Umbilical cord (tissue), 2 donors: ENCODE measurements at places on chromosomes 4 and X. TPM values are rescaled to one million over a fixed set of nuclear protein-coding genes. Genes with fewer than 3 reads are reported as not detected.

DNA sequence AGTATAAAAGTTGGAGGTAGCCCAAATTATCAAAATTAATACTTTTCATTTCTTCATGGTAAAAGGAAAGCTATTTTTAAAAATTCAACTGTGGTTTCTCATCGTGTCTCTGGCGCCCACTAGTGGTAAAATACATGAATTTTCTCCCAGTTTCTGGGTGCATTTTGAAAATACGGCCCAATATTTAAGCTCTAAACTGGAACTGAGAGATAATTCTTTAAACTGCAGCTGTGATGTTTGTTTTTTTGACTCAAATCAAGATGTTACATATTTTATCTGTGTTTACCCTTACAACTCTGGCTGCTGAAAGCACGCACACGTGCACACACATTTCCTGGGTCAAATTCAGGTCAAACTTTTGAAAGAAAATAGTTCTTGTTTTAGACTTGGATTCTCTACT, 123.9 kb upstream of the ACSL4 start:
- peak; percentile 17 for DNase-seq

- peak; percentile 94 for DNase-seq
These were observed 10.5 kb downstream of the ACSL1 start for GRCh38 chr4:184815046-184815877.

GRCh38 chrX:47366041-47366722, 4.2 kb upstream of the ZNF157 start:
- peak; percentile 81 for DNase-seq

GRCh38 chrX:149223854-149224253, 281.3 kb downstream of the IDS start:
- DNase-seq, result no peak

DNA sequence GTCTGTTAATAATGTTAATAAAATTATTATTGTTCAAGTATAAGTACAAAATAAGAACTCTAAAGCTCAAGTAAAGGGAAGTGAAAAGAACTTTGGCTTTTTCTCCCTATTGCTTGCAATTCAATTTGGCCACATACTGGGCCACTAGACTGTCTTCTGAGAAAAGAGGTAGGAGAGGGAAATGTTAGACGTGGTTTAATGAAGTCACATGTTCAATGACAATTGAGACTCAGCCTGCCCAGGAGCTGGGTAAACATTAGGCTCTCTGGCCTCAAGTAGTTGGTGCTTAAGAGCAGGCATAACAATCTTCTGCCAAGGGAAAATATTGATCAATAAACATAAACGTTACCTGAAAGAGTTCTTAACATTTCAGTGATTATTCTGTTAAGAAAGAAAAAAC, 15.1 kb upstream of the PRSS12 start:
- no peak for DNase-seq

DNA sequence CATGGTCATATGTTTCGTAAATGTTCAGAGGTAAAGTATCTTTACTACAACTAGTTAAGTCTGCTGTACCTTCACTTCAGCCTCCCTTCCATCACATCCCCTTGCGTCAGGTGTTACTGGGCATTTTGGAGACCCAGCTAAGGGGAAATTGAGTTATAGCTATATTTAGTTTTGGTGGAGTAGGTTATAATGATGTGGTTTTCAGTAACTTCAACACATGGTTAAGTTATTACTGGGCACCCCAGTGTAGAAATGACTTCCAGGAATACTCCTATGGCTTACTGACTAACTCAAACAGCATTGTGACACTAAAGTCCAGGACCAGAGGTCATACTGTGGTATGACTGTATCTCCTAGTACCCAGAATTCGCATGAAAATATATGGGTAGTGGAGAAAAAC, 23.4 kb upstream of the ACSL1 start:
- no peak for DNase-seq

- DNase-seq, result peak; percentile 62
These were observed 27.3 kb downstream of the PRDX4 start for GRCh38 chrX:23694606-23695005.

The VCX3A gene
- total RNA-seq, result not detected

The EFNB1 gene
- total RNA-seq, result 21.2 TPM

DNA sequence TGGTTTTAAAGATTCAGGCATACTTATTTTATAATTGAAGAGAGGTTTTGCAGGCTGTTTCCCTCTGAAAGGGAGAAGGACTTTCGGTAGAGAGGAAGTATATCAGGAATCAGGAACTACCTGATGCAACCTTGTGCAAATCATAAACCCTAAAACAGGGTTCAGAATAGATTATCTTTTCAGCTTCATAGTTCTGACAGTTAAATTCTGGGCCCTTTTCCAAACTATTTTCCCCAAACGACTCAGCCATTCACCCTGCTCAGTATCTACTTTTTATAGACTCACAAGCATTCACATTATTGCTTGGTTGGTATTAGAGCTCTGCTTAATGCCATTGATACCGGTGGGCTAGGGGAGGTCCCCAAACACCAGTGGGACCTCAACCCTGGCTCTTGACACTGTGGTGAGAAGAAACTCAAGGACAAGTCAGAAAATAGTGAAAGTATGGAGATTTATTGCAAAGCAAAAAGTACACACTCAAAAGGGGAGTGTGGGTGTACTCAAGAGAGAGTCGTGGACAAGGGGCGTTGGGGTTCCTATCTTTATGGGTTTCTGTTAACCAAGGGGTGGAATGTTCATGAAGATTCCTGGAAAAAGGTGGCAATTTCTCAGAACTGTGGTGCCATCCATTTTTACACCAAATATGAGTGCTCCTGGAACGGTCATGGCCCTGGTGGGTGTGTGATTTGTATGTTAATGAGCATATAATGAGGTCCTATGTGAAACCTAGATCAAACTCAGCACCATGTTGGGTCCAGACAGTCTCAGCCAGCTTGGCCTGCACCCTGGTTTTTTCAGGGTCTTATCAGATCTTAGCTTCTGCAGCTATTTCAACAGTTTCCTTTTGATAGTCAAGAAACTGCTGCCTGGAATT, 238.3 kb downstream of the DCLK2 start:
- DNase-seq, result no peak

- peak; percentile 82 for DNase-seq
These were observed 45.8 kb upstream of the IL21 start for GRCh38 chr4:122666527-122667245.

DNA sequence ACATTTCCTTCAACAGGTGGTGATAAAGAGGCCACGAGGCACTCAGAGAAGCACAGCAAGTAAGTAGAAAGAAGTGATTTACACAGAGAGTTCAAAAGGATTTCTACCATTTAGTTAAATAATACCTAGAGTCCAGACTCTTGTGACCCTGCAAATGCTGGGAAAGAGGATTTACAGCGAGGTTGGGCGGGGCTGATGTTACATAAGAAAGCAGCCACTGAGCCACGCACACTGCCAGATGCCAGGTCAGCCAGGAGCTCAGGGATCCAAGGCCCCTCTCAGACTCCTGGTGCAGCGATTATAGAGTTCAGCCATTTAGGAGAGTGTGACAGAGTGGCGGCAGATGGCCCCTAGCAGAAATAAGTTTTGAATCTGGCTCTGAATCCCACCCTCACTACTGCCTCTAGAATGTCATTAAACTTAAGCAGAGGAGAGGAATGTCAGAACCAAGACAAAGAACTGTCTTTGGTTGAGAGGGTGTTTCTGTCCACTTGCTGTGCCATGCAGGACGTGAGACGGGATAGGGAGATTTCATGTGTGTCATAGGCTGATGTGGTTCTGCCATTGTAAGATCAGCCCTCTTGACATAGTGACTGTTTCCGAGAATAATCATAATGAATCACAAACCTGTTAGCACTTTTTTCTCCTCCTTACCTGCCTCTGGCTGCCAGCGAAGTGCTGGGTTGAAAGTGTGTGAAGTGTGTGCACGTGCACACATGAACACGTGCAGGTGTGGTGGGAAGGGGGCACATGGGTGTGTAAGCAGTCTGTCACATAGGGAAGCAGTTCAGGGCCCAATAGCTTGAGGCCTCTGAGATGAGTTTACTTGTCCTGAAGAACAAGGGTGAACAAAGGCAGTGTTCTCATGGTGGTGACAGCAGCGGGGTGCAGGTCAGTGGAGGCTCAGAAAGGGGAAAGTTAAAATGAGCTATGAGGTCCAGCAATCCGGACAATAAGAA, 50.1 kb downstream of the MFAP3L start:
- DNase-seq, result no peak

DNA sequence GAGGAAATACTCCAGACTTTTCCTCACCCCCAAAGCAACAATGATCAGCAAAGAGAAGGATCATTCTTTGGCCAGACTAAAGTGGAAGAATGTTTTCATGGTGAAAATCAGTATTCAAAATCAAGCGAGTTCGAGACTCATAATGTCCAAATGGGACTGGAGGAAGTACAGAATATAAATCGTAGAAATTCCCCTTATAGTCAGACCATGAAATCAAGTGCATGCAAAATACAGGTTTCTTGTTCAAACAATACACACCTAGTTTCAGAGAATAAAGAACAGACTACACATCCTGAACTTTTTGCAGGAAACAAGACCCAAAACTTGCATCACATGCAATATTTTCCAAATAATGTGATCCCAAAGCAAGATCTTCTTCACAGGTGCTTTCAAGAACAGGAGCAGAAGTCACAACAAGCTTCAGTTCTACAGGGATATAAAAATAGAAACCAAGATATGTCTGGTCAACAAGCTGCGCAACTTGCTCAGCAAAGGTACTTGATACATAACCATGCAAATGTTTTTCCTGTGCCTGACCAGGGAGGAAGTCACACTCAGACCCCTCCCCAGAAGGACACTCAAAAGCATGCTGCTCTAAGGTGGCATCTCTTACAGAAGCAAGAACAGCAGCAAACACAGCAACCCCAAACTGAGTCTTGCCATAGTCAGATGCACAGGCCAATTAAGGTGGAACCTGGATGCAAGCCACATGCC, 89.7 kb downstream of the TET2 start:
- DNase-seq, result no peak
